ENCODE measurements at places on chromosomes 12 and 14. TPM values are rescaled to one million over a fixed set of nuclear protein-coding genes. Genes with fewer than 3 reads are reported as not detected.

TCL1B gene
- total RNA-seq = not detected

STAC3 gene
- total RNA-seq = 0.32 TPM

CCDC198 gene
- total RNA-seq = not detected

REC8 gene
- 2.6 TPM for total RNA-seq
